ENCODE measurements at places on chromosomes 3 and 15.

DNA sequence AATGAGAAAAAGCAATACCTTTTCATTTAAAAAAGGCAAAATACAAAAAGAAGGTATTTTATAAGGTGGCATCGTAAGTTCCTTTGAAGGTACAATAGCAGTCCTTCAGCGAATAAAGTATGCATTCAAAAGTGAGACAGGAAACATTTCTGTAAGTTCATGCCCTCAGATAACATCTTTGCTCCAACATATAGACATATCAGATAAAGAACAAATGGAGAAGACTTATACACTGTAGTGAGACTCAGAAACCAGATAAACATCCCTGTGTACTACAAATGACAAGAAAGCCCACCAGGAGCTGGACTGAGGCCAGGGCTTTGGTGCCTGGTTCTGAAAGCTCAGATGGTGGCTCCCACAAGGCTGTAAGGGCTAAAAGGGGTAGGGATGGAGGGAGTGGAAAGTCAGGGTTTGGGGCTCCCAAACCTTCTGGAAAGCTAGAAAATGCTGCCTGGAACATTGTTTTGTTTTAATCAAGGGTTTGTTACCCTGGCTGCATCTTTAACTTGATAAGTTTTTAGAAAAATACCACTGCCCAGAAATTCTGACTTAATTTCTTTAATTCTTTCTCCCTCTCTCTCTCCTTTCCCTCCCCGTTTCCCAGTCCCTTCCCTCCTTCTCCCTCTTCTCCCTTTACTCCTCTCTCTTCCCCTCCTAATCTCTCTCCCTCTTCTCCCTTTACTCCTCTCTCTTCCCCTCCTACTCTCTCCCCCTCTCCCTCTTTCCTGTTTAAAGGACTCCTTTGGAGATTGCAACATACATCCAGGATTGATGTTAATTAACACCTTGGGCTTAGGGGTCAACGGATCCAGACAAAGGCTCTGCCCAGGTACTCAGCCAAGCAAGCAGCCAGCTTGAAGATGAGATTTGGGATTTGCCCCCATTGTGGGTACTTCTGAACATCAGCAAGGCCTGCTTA lies 126.1 kb downstream of the AQP9 start:
- H3K4me1 ChIP-seq: peaks cover 18% of the 10 kb centered on the region
- H3K27ac ChIP-seq: no peak overlapping the region
- no peak overlapping the region for H3K4me3 ChIP-seq
- no peak for DNase-seq
- no peaks in the 10 kb centered on the region for H3K36me3 ChIP-seq

- peaks cover 3% of the 10 kb centered on the region for H3K4me1 ChIP-seq
- no peak overlapping the region for H3K4me3 ChIP-seq
Observed at GRCh38 chr3:38212141-38212540, 46.8 kb downstream of the OXSR1 start.

- peak overlapping the region; percentile 59 for H3K27ac ChIP-seq
- no peak for DNase-seq
- H3K4me1 ChIP-seq: peaks cover 12% of the 10 kb centered on the region
- H3K4me3 ChIP-seq: no peak overlapping the region
- no peaks in the 10 kb centered on the region for H3K27me3 ChIP-seq
Observed at GRCh38 chr3:124845406-124845805, 41.8 kb downstream of the ITGB5 start.

- DNase-seq: no peak
- no peak overlapping the region for H3K27ac ChIP-seq
- no peaks in the 10 kb centered on the region for H3K36me3 ChIP-seq
- no peaks in the 10 kb centered on the region for H3K27me3 ChIP-seq
- no peaks in the 10 kb centered on the region for H3K4me1 ChIP-seq
- H3K4me3 ChIP-seq: peak overlapping the region; percentile 52
Observed at GRCh38 chr3:13452490-13453335, 27.4 kb upstream of the HDAC11 start.

- no peaks in the 10 kb centered on the region for H3K27me3 ChIP-seq
- no peaks in the 10 kb centered on the region for H3K36me3 ChIP-seq
- DNase-seq: peak; percentile 91
- H3K4me3 ChIP-seq: no peak overlapping the region
Observed at GRCh38 chr15:75723847-75724660, 11.4 kb upstream of the CSPG4 start.

- H3K4me3 ChIP-seq: no peak overlapping the region
- no peaks in the 10 kb centered on the region for H3K4me1 ChIP-seq
- DNase-seq: no peak
- H3K36me3 ChIP-seq: no peaks in the 10 kb centered on the region
- no peaks in the 10 kb centered on the region for H3K27me3 ChIP-seq
- no peak overlapping the region for H3K27ac ChIP-seq
Observed at GRCh38 chr3:124459678-124460077, 270.6 kb upstream of the UMPS start.

- no peaks in the 10 kb centered on the region for H3K4me1 ChIP-seq
- DNase-seq: no peak
- H3K4me3 ChIP-seq: no peak overlapping the region
- no peaks in the 10 kb centered on the region for H3K27me3 ChIP-seq
Observed at GRCh38 chr3:145094355-145094941, 1066.5 kb downstream of the PLOD2 start.

GRCh38 chr15:101501703-101502373 lies 12.3 kb upstream of the PCSK6 start:
- no peak overlapping the region for H3K27ac ChIP-seq
- DNase-seq: peak; percentile 61
- no peaks in the 10 kb centered on the region for H3K36me3 ChIP-seq

DNA sequence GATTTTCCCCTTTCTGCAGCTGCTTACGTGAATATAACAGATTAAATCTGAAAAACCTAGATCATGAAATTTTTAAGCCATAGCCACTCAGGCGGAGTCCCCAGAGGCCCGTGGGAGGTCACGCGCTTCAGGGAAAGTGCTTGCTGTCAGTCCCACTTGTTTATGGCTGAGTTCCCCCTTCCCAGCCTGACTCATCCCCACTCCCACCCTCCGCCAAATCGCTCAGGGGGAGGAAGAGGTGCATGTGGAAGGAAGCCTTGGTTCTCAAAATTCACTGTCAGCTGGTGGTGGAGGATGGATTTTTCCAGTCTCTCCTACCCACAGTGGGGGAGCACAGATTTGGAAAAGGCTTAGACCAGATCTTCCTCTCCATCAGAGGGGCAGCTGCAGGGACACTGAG lies 67.4 kb downstream of the CORO2B start:
- H3K27ac ChIP-seq: no peak overlapping the region
- no peaks in the 10 kb centered on the region for H3K27me3 ChIP-seq
- no peaks in the 10 kb centered on the region for H3K36me3 ChIP-seq
- no peak overlapping the region for H3K4me3 ChIP-seq

DNA sequence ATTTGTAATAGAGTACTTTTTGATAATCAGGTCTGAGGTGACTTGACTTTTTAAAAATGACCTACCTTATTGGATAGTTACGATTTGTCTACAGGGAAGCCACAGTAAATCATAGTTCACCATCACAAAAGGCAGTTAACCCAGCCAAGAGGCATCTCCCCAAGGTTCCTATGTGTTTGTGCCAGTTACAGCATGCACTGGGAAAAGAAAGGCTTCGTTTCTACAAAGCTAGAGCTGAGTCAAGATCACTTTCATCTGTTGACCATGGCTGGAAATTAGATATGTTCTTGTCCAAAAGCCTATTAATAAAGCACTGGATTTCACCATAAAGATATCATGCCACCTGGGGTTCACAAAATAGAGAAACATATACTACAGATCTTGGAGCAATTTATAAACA lies 139.9 kb downstream of the GREM1 start:
- DNase-seq: no peak
- no peaks in the 10 kb centered on the region for H3K27me3 ChIP-seq
- H3K36me3 ChIP-seq: no peaks in the 10 kb centered on the region
- H3K4me1 ChIP-seq: no peaks in the 10 kb centered on the region

- H3K27me3 ChIP-seq: no peaks in the 10 kb centered on the region
- no peak overlapping the region for H3K27ac ChIP-seq
- H3K36me3 ChIP-seq: no peaks in the 10 kb centered on the region
- no peak for DNase-seq
Observed at GRCh38 chr3:6062261-6063187, 798.4 kb upstream of the GRM7 start.

Data from heart left ventricle (tissue), 16 donors.